Activated CD4-positive, alpha-beta T cell treated with anti-CD3 and anti-CD28 coated beads for 4 hours (primary cell): ENCODE measurements at places on chromosomes 11 and 22.

DNA sequence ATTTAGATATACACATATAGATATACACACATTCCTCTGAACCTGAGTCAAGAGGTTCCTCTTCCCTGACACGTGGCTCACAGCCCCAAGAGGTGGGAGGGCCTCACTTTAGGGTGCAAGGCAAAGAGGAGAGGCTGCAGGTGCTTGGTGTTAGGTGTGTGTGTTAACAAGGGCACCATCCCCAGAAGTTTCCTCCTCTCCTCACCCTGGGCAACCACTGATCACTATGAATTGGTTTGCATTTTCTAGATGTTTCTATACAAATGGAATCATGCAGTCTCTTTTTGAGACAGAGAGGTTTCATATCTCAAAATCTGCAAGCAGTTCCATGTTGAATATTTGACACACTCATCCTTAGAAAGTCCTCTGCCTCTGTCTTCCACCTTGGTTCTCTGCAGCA is 120.9 kb upstream of the NECTIN1 start:
- no peak for DNase-seq

DNA sequence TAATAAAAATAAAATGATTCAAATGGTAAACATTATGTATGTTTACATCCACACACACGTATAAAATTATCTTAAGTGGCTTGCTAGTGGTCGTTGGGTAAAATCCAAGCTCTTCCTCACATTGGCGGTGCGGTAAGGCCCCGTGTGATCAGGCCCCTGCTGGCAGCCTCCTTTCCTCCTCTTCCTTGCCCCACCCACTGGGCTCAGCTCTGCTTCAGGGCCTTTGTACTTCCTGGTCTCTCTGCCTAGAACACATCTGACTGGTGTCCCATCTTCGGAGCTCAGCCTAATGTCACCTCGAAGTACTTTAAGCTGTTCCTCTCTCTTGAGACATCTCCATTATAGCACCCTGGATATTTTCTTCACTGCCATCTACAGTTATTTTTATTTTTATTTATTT is 52.8 kb downstream of the OSBP2 start:
- DNase-seq: no peak

DNA sequence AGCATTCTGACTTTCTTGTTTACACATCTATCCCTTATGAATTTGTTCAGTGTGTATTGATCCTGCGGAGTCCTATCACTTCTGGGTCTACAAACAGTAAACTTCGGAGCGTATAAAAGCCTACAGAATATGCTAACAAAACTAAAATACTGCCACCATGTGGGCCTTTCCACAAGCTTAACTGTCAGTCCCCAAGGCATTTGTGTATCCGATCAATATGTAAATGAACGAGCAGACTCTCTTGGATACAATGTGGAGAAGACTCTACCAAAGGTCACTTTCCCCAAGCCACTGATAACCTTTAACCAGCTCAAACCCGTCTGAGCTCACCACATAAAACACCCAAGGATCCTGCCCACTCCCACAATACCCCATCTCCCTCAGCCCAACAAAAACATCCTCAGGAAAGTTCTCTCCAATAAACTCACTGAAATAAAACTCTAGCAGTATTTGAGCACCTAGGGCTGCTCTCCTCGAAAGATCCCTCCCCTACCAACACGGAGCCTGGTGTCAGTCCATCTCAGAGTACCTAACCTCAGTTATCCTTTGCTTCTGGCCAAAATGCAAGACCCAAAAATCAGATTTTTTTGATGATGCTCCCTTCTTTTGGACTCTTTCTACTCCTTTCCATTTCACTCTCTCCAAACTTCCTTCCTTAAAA is 17.8 kb downstream of the ADA2 start:
- DNase-seq: no peak

DNA sequence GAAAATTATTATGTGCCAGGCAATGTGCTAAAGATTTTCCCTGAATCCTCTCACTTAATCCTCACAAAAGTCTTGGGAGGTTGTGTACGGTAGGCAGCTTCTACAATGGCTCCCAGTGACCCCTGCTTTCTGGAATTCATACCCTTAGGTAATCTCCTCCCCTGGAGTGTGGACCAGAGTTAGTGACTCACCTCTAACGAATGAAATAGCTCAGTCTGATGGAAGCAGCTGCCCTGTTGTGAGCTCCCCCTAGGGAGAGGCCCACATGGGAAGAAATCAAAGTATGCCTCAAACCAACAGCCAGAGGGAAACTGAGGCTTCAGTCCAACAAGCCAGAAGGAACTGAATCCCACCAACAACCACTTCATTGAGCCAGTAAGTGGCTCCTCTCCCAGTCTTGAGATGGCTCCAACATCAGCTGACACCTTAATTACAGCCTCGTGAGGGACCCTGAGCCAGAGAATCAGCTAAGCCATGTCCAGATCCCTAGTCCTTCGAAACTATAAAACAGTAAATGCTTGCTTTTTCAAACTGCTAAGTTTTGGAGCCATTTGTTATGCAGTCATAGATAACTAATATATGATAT is 98.9 kb upstream of the ISX start:
- no peak for DNase-seq

DNA sequence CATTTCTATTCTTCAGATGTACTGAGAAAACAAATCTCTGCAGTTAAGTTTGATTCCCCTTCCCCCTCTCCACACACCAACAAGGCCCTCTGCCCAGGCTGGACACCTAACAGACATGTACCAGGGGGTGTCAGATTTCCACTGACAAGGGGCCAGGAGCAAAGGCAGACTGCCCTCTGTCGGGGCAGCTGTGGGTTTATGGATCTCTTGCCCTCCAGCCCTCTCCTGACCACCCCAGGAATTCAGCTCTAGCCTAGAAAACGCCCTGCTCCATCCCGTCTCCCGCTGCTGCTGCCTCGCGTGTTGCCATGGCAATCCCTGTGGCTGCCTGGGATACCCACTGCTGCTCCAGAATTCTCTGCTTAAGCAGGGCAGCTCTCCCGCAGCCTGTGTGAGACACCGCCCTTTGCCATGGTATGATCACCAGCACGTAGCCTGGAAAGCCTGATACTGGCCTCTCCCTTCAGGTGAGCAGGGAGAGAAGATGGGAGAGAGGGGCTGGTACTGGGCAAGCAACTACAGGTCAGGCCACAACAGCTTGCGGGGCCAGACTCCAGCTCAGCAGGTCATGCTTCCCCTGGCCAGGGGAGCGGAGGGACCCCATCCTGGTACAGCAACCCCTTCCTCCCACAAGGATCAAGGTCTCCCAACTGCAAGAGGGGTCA is 41.6 kb downstream of the BUD13 start:
- no peak for DNase-seq

GRCh38 chr11:1048375-1049070 is 12.0 kb upstream of the MUC6 start:
- DNase-seq: no peak

DNA sequence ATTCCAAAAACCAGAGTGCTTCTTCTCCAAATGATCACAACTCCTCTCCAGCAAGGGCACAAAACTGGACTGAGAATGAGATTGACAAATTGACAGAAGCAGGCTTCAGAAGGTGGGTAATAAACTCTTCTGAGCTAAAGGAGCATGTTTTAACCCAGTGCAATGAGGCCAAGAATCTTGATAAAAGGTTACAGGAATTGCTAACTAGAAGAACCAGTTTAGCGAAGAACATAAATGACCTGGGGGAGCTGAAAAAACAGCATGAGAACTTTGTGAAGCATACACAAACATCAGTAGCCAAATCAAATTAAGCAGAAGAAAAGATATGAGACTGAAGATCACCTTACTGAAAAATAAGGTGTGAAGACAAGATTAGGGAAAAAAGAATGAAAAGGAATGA is 15.5 kb downstream of the OR52M1 start:
- no peak for DNase-seq

DNA sequence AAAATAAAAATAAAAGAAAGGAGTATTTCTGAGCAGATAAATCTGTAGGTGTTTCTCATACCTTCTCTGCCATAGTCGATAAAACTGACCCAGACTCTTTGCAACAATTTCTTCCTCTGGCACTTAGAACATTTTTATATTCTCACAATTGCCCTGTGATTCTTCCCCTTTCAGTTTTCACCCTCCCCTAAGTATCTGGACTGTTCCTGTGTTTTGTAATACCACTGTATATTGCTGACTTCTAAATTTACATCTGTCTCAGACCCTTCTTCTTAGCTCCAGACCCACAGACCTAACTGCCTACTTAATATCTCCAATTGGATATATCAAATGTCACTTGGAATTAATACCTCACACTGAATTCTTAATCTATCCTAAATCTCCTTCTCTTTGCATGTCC is 133.4 kb upstream of the DDI1 start:
- no peak for DNase-seq

DNA sequence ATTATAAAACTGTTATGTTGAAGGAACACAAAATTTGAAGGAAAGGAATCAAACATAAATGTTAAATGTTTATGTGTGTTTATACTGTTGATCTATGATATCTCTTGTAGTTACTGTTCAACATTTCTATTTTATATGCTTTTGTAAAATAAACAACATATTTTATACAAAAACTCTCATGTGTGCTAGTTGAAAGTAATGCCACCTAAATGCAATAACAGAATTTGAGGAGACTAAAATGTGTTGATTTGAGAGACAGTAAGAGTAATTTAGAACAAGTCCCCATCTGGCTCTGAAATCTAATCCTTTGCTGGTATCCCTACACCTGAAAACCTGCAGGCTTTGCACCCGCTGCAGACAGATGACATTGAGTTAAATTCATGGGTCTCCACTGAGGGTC is 95.7 kb upstream of the TOP3B start:
- DNase-seq: no peak

DNA sequence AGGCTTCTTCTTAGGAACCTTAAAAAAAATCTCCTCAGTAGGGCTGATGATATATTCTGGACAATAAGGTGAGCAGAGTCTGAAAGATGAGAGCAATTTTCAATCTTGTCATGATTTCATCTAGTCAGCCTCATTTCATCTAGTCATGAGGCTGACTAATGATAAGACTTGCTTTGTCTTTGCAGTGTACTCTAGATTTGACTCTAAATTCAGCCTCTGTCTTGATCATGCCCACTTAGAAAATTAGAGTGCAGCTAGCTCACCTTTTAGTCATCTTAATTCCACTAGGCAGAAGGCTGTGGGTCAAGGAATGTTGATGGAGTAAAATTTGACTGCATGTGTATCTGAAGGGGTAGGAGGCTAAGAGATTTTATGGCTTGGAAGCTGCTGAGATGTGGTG is 5.5 kb downstream of the EHF start:
- no peak for DNase-seq

DNA sequence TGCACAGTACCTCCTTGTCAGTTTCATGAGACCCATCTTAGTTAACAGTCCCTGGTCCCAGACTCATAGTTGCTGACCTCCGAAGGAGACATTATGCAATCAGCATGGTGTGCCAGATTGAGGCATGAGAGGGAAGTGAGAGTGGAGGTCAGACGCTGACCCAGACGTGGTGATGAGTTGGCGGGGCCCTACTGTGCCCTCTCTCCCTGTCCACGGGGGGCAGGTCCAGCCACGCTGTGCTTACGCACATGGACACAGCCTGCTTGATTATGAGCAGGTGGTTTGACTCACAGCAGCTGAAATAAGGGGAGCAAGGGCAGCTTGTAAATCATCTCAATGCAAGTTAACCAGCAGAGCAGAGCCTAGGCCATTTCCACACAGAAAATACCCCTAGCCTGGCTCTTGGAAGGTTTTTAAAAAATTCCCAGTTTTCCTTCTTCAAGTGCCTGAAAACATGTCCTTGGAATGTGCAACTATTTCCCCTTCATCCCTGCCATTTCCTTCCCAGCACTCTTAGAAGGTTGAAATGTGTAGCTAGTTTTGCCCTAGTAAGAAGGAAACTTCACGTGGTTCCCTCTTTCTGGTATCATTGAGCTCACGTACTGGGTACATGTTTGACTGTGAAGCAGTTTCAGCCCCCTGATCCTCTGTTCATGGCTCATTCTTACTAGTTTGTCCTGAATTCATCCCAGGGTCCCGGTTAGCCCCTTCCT is 122.6 kb upstream of the SORL1-AS1 start:
- DNase-seq: no peak

DNA sequence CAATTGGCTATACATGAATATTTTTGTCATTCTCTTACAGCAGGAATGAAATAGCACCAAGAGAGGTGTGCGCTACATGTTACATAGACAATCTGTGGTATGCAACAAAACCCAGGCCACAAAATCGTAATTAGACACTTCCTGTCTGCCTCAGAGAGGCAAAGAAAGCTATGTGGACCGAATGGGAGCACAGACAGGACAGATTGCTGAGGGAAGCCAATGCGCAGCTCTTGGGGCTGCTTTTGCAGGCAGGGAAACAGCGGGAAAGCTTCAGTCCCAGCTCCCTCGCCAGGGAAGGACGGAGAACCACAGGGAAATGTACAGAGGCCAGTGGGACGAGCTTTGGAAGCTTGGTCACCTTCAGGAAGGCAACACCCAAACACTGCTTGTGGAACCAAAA is 40.9 kb downstream of the SERPINH1 start:
- no peak for DNase-seq

DNA sequence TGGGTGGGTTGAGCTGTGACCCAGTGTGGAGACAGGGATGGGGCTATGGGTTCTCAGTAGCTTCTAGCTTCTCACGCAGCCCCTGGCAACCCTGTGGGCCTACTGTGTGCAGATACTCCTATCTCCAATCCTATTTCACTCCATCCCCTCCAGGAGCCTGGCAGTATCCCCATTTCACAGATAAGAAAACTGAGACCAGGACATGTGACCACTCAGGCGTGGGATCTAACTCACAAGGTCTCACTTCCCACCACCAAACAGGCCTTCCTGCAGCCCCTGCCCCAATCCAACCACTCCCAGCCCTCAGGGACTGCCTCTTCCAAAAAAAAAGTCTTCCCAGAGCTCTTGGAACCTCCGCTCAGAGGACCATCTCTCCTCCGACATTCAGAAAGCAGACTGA is 15.6 kb downstream of the ELFN2 start:
- DNase-seq: no peak
